DMS79 treated with DMSO at 0.1 percent for 48 hours (cell line): ENCODE measurements at places on chromosomes 16 and 17.

GRCh38 chr17:56074361-56074890, 78.8 kb upstream of the ANKFN1 start:
- DNase-seq = no peak

DNA sequence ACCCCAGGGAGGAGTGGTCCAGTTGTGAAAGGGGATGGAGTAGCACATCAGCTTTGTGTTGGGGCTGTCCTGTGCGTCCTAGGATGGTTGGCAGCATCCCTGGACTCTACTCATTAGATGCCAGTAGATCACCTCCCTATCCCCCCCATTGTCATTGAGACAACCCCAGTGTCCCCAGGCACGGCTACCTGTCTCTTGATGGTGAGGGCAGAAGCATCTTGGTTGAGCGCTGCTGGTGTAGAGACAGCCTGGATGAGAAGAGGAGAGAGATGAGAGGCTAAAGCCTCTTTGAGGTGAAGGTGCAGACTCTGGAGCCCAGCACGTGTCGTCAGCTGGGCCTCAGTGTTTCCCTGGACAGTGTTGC, 55.4 kb downstream of the TNFRSF13B start:
- DNase-seq = no peak

GRCh38 chr17:7107012-7107754, 7.4 kb downstream of the ASGR2 start:
- peak; percentile 59 for DNase-seq

DNA sequence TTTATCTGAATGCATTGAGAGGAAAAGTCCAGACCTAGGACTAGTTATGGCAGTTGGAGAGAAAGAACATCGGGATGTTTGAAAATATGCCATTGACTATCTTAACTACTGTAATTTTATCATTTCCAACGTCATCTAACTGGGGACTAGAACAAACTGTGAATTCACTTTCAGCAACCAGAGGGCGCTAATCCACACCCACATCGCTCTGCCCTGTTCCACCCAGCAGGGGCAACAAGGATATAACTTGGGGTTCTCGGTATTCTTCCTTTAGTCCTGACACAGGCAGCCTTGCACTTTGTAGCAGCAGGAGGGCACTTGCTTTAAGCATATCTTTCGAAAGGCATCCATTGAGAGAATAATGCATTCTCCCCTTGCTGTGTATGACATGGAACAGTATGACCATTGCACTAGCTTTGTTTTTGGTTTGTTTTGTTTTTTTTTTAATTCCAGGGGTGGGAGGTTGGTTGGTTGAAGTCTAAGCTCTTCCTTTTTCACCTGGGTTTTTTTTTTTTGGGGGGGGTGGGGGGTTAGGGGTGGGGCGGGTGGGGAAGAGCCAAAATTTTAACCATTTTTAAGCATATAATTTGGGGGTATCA, 31.5 kb downstream of the SIAH1 start:
- no peak for DNase-seq

DNA sequence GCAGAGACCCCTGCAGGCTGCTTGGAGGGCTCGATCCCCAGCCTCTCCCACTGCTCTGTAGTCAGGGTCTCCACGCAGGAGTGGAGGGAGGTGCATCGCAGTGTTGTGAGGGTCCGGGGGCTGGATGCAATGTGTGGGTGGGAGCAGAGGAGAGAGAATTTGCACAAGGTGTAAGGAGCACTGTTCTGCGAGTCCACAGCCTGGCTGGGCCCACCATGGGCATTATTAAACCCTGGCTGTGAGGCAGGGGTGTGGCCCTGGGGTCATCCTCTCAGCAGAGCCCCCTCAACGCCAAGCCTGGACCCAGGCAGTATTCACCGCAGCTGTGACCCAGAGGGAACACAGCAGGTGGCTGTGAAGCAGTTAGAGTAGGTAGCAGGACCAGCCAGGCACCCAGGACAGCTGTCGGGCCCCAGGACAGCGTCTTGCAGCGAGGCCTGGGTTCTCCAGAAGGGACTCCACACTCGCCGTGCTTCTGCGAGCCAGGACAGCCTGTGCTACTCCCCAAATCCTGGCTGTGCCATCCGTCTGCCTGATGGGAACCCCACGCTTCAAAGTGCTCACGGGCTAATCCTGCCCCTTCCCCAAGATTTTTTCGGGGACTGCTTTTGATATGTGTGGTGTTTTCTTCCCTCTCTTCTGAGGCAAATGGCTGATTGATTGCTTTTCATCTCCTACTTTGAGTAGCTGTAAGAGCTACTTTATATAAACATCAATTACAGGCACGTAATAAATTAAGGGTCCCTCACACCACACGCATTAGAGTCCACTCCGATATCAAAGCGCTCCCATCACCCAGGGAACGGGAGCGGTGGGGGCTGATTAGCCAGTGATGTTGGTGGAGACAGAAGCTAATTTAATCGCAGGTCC, 100.9 kb upstream of the GSE1 start:
- DNase-seq = peak; percentile 14

DNA sequence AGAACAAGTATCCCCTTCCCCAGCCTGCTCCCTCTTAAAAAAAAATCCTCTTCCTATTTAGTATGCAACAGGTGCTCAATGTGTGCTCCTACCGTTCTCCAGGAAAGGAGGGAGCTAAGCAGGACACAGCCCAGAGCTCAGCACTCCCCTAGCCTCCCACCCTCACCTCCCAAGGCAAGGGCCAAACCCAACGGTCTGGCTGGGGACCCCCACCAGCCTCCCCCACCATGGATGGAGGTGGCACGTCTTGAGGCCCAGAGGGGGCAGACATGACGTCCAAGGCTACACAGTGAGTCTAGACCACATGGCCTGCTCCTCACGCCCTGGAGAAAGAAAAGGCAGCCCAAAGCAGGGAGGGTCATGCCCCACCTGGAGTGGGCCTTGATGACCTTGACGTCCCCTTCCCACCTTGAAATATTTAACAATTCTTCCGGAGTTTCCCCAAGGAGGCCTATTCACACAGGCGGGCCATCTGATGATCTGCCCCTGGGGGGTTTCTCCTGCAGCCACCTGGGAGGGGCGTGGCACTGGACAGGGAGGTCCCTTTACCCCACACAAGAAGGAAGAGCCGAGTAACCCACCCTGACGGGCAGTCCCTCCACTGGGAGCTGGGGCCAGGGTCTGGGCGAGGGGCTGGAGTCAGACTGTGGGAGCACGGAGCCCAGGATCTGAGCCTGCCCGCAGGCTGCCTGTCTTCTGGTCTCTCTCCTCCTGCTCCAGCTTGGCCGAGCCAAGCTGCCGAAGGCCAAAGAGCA, 89.4 kb upstream of the CBX4 start:
- no peak for DNase-seq

DNA sequence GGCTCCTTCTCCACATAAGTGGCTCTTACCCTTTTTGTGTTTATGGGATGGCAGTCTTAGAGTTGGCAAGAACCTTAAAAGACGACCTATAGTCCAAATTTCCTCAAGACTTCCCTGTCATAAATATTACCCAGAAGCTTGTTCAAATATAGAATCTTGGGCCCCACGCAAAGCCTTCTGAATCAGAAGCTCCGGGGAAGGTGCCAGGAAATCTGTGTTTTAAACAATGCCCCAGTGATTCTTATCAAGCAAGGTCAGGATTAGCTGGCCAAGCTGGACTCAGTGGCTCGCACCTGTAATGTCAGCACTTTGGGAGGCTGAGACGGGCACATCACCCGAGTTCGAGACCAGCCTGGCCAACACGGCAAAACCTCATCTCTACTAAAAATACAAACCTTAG, 85.7 kb downstream of the TIMM22 start:
- no peak for DNase-seq

GRCh38 chr16:89377453-89377848, 112.9 kb downstream of the ANKRD11 start:
- DNase-seq = no peak

- no peak for DNase-seq
These were observed 36.3 kb downstream of the GAS7 start for GRCh38 chr17:10162096-10162495.
